Frontal cortex (tissue), 4 donors: ENCODE measurements at places on chromosomes 3 and 15. TPM values are rescaled to one million over a fixed set of nuclear protein-coding genes. Genes with fewer than 3 reads are reported as not detected.

TRH gene
- 4.1 TPM for total RNA-seq

GRCh38 chr3:87982421-87982820 is 76.4 kb downstream of the CGGBP1 start:
- DNase-seq: no peak

- no peak for DNase-seq
Measured at GRCh38 chr3:188829576-188829975, 342.2 kb upstream of the TPRG1 start.

DNA sequence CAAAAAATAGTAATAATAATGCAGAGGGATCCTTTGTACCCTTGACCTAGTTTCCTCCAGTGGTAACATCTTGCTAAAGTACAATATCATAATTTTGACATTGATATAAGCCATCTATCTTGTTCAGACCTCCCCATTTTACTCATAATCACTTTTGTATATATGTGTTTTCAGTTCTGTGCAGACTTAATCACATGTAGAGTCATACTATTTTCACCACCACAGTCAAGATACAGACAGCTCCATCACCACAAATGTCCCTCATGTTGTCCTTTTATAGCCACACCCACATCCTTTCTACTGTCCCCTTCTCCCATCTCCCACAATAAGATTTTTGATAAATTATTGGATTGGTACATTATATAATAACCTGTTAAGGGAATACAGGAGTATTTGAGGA is 25.4 kb downstream of the ZNF609 start:
- no peak for DNase-seq

- no peak for DNase-seq
Measured at GRCh38 chr3:32937331-32937730, 14.1 kb upstream of the CCR4 start.
